ENCODE measurements at places on chromosomes 2 and 18.

DNA sequence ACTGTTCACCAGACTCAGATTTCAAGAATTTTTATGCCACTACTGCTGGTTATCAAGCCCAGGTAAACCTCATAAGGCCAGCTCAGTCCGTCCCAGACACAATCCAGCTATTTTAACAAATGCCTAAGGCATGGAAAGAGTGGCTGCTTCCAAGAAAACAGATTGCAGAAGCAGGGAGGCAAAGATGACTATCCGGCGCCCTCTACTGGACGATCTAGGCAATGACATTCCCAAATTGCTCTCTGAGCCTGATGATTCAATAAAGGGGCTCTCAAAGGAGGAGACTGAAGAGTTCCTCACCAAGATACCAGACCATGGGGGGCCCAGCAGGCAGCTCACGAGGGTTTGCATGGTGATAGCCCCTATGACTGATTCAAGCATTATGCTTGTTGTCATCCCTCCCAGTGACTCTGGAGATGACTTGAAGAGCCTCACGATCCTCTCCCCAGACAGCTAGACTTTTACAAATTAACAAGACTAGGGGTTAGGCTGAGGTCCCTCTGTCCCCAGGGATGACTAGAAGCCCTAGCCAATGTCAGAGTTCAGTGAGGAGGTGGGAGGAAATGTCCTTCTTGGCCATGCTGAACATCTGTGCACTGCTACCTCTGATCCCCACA lies 25.0 kb downstream of the SERPINB8 start:
- DNase-seq, result peak; percentile 35

- DNase-seq, result no peak
Observed at GRCh38 chr2:65044097-65044735, 12.0 kb upstream of the CEP68 start.

- no peak for DNase-seq
Observed at GRCh38 chr2:47058003-47058931, 96.8 kb downstream of the STPG4 start.

GRCh38 chr2:95275151-95275515 lies 884 bp downstream of the PROM2 start:
- no peak for DNase-seq

GRCh38 chr2:24123922-24124580 lies 782 bp downstream of the FAM228B start:
- DNase-seq, result no peak

DNA sequence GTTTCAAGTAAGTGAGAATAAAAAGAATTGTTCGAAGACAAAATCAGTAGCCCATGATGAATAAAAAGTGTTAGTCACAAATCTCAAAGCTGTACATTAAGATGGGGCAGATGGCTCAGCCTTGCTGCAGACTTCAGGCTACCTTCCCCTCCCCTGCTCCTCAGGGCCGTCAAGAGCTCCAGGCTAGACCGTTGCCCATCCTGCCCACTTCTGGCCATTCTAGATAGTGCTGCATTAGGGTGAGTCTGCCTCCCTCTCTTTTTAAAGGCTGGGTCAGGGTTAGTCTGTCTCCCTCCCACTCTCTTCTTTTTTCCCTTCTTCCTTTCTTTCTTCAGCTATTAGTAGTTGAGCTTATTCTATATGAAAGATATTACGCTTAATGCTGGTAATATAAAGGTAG lies 86.0 kb downstream of the MAPRE2 start:
- DNase-seq, result no peak

- DNase-seq, result no peak
Observed at GRCh38 chr2:176261136-176261535, 8.1 kb upstream of the MTX2 start.

DNA sequence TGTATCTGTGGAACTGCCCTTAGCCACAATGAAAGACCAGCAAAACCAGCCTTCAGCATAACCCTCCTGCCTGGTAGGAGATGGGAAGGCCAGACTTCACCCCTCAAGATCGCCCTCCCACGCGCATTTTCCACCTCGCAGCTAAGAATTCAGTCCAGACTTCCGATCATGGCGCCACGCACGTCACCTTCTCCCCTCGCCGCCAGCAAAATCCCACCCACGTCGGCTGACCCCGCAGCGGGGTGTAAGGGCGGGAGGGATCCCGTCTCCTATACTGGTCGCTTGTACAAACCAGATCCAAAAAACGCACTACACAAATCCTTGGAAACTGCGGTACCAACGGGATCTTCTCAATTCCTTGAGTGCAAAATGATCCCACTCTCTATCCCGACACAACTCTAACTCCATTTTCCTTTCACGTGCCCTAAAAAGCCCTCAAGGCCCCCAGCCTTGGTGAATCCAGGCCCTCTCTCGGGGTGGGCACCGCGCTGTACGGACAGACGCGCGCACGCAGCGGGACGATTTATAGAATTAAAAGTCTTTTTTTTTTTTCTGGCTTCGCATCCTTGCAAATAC lies 1.0 kb upstream of the BMPR2 start:
- peak; percentile 20 for DNase-seq

DNA sequence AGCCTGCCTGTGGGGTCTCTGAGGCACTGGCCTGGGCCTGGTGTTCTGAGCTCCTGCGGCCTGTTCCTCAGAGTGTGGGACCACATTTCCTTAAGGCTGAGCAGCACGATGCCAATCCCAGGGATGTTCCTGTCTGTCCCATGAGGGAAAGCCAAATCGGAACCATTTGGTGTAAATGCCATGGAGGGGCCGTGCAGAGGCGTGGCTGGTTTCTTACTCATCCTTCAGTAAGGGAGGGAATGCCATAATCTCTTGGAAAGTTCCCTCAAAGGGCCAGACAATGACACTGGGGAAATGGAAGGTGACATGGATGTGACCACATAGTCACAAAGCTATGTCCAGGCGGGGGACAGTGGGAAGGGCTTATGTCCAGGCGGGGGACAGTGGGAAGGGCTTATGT lies 14.4 kb upstream of the PTMA start:
- no peak for DNase-seq

DNA sequence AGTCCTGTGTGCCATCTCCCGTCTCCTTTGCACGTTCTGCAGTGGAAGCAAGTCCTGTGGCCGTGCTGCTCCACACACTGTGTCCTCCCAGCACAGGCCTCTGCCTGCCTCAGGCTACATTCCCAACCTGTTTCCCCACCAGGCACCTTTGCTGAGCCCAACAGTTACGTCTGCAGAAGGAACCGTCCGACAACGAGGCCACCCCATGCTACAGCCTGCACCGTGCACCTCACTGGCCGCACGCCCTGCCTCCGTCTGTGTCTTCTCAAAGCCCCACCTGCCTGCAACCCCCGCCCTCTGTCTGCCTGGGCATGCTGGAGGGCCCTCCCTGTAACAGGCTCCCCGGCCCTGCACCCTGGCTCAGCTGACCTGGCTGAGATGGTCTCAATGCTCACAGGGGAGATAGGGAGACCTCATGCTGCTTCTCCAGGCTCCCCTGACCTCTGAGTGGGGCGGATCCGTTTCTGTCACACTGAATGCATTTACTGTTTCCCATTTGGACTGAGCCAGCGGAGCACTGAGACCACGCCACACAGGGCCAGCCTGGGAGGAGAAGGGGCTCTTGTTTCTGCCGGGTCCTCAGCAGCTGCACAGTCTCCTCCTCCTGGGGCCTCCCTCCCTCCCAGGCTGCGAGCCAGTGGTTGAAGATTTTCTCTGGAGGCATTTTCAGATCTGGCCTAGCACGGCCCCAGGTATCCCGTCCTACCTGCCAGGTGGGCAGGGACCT lies 109.1 kb upstream of the OTOS start:
- DNase-seq, result no peak

- DNase-seq, result no peak
Observed at GRCh38 chr2:142757111-142757510, 120.4 kb upstream of the KYNU start.

DNA sequence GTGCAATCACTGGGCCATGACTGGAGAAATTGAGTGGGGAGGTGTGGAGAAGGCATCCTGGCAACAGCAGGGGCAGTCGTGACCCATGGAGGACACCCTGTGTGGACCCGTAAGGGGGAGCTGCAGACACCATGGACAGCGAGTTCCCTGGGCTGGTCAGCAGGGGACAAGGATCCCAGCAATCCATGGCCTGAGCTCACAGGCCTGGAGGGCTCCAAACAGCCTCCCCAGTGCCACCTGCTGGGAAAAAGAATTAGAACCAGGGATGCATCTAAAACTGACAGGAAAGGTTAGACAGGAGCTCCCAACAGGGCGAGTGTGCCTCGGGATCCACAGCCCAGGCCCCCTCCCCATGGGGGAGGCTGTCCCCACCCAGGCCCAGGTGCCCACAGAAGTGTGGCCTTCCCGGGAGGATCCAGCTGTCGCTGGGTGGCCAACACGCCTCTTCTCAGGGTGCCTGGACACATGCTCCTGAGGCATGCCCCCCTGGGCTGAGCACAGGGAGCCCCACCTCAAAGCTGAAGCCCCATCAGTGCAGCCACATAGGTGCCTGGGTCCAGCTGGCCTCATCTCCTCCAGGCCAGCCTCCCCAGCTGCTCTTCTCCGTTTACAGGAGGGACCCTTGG lies 20.5 kb upstream of the KIF1A start:
- no peak for DNase-seq

GRCh38 chr2:188050726-188051125 lies 240.9 kb upstream of the GULP1 start:
- no peak for DNase-seq

- DNase-seq, result no peak
Observed at GRCh38 chr2:126299469-126299976, 356.4 kb upstream of the GYPC start.

- DNase-seq, result peak; percentile 78
Observed at GRCh38 chr18:48940854-48941611, 9.7 kb downstream of the SMAD7 start.

- no peak for DNase-seq
Observed at GRCh38 chr2:157459486-157459885, 15.6 kb upstream of the CYTIP start.

- no peak for DNase-seq
Observed at GRCh38 chr2:197947219-197947757, 142.9 kb downstream of the PLCL1 start.

DNA sequence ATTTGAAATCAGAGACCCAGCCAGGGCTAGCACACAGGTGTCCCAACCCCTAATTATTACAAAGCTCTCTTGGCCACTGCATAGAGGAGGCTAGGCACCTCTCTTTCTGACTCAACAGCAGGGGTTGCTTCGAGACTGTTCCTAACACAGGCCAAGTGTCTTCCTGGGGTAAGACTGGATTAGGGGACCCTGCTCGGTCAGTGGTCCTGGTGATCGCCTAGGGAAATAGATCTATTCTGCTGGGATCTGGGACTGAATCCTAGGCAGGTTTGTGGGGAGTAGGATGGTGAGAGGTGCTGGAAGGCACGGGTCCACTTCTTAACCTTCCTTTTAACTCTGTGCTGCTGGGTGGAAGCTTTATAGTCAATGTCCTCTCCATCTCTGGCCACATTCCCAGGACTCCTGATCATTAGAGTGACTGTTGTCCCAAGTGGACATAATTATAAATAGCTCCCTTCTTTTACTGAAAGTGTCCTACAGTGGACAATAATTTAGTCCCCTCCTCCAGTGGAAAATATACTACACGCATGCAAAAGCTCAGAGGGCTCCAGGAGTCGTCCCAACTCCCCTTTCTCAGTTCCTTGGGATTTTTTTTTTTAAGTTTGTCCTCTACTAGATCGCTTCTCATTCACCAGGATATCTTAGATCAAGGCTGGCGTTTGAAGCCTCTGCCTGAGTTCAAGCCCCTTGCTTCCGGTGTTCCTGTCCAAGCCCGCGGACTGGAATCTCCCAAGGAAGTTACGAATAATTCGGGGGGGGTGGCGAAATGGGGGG lies 1.3 kb upstream of the TRIB2 start:
- no peak for DNase-seq

GRCh38 chr2:197286805-197287595 lies 23.6 kb downstream of the ANKRD44 start:
- no peak for DNase-seq

GRCh38 chr2:159297042-159297707 lies 10.7 kb upstream of the WDSUB1 start:
- no peak for DNase-seq

GRCh38 chr18:46915800-46916550 lies 1.3 kb downstream of the PIAS2 start:
- DNase-seq, result no peak

GRCh38 chr2:168912901-168913369 lies 11.8 kb downstream of the G6PC2 start:
- DNase-seq, result no peak

DNA sequence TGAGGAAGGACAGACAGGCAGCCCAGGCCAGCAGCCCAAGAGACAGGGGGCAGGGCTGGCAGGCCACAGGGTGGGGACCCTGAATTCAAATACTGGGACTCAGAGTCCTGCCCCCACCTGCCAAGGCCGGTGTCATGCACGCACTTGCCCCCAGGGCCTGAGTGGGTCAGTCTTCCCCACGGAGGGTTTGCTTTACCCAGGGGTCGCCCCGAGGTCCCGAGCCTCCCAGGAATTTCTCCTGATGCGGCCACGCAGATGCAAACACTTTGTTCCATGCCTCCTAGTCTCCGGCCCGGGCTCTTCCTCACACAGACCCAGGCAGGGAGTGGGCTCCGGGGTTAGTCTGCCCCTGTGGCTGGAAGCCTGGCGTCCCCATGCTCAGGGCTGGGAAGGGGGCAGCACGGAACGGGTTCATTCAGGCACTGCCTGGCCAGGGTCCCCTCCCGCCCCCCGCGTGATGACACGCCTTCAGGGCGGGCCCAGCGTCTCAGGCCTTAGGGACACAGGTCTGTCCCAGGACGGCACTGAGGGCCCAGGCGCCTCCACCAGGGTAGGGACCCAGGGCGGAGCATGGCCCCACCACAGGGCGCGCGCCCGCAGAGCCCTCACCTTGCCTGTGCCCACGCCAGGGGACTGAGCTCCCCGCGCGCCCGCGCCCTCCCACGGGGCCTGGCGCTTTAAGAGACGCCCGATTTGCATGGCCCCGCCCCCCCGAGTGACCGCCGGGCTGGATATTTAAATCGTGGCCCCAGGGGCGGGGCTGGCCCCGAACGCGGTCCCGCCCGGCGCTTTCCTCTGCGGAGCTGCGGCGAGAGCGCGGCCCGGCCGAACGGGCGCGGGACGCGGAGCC lies at the start of gene SNED1:
Gene SNED1 (plus strand): TSS at position 763 of the 850 bp plus-strand sequence. CDS start 220 bp downstream, outside the sequence.
- no peak for DNase-seq

- no peak for DNase-seq
Observed at GRCh38 chr2:45166229-45166890, 157.1 kb upstream of the SIX2 start.

- no peak for DNase-seq
Observed at GRCh38 chr2:151844211-151844896, 16.1 kb upstream of the ARL5A start.

- no peak for DNase-seq
Observed at GRCh38 chr2:72126186-72127100, 21.2 kb downstream of the CYP26B1 start.

DNA sequence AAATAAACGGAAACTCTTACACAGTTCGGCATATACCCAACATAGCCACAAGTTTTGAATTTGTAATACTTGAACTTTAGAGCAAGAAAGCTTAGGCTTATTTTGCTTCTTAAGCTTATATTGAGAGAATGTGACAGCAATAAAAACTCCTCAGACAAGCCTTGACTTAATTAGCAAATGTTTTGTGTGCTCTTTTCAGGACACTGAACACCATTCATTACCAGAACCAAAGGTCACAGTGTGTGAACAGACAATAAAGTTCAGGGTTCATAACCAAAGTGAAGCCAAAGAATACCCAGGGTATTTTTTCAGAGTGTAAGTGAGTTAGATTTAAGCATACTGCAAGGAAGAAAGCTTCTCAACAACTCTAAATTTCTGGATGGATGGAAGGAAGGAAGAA lies 605.8 kb downstream of the METTL4 start:
- no peak for DNase-seq

GRCh38 chr2:56918790-56919189 lies 735.0 kb downstream of the CCDC85A start:
- DNase-seq, result no peak

GRCh38 chr18:32318581-32318980 lies 128.7 kb downstream of the MEP1B start:
- no peak for DNase-seq
